ENCODE measurements at places on chromosomes 3 and 15.
A peak's percentile ranks its signal among the peaks of the same experiment; 100 is the strongest.

GRCh38 chr3:58429657-58430056, 4.0 kb downstream of the PDHB start:
- peak; percentile 17 for DNase-seq

DNA sequence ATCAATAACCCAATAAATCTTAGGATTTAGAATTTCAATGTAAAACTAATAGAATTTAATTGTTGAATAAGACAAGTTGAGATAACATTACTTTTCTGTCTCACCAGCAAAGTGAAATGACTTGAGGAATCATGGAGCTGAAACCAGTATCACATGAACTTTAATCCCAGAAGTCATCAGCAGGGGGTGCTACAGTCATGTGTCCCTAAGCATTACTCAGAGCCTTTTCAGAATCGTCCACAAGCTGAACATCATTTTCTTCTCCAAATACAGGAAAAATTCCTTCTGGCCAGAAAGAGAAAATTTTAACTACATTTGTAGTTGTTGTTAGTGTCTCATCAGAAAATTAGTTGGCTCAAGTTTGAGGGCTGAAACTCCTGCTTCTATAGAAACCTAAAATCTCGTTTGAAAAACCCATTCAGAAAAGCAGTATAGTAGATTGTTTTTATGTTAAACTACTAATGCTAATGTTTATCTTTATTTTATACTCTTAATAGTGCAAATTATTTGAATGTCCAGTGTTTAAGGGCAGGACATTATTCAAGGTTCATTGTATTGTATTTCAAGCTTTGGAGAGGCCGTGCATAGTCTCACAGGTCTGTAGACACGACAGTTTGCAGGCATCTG, 384.1 kb downstream of the PLOD2 start:
- DNase-seq: peak; percentile 45

- no peak for DNase-seq
These were observed 45.0 kb upstream of the PIK3CB start for GRCh38 chr3:138879541-138880380.

GRCh38 chr15:98416222-98416855, 232.0 kb upstream of the IGF1R start:
- DNase-seq: no peak

- DNase-seq: no peak
These were observed 1.5 kb upstream of the FBXL22 start for GRCh38 chr15:63595688-63596087.

- DNase-seq: no peak
These were observed 1.9 kb downstream of the LOXL1 start for GRCh38 chr15:73928241-73928579.

GRCh38 chr15:44647036-44647435, 16.4 kb downstream of the SPG11 start:
- no peak for DNase-seq

GRCh38 chr3:42725454-42725853, 22.9 kb upstream of the HHATL start:
- DNase-seq: no peak

- no peak for DNase-seq
These were observed 99.3 kb upstream of the ALDH1A3 start for GRCh38 chr15:100780208-100780800.

GRCh38 chr3:52649461-52650210, 36.1 kb downstream of the PBRM1 start:
- DNase-seq: peak; percentile 35

GRCh38 chr3:52174896-52175295, 20.7 kb upstream of the POC1A start:
- no peak for DNase-seq

DNA sequence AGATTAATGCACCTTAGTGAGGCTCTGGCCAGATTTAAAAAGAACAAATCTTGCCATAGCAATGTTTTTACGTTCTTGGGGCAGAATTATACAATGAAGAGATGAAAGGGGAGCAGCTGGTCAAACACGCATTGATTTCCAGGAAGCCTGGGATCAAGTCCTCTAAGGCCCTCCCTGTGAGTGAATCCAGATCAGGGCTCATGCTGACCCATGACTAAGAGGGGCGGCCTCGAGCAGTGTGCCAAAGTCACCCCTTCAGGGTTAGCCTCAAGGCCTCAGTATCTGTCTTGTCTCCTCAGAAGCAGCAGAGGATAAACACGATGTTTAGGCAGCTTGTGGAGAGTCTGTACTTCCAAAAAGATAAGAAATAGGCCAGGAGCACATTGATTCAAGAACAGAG, 9.3 kb upstream of the RBP1 start:
- no peak for DNase-seq

- DNase-seq: peak; percentile 32
These were observed 17.9 kb downstream of the PXK start for GRCh38 chr3:58350627-58351013.

- no peak for DNase-seq
These were observed 203.3 kb upstream of the LPP start for GRCh38 chr3:187950671-187951070.

GRCh38 chr15:40163657-40164416, 3.0 kb downstream of the BUB1B start:
- no peak for DNase-seq

- DNase-seq: peak; percentile 37
These were observed 533 bp upstream of the SMAD3 start for GRCh38 chr15:67064607-67065530.

GRCh38 chr3:170584585-170585007, 1.3 kb downstream of the SLC7A14 start:
- peak; percentile 18 for DNase-seq

- DNase-seq: no peak
These were observed 157.0 kb downstream of the MFSD1 start for GRCh38 chr3:158958873-158959272.

DNA sequence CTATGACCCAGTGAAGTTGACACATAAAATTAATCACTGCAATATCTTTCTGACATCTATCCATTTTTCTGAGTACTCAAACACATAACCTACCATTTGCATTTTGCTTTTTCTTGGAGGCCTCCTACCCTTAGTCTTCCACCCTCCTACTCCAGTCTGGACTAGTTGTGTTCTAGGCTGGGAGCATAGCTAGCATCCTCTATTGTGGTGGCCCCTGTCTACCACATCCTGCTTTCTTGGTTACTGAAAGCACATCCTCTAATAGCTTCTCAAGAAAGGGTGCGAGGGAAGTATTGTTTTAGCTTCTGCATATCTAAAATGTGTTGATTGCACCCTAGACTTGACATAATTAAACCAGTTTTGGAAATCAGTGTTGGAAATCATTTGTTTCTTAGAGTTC, 176.5 kb downstream of the THSD4 start:
- no peak for DNase-seq

DNA sequence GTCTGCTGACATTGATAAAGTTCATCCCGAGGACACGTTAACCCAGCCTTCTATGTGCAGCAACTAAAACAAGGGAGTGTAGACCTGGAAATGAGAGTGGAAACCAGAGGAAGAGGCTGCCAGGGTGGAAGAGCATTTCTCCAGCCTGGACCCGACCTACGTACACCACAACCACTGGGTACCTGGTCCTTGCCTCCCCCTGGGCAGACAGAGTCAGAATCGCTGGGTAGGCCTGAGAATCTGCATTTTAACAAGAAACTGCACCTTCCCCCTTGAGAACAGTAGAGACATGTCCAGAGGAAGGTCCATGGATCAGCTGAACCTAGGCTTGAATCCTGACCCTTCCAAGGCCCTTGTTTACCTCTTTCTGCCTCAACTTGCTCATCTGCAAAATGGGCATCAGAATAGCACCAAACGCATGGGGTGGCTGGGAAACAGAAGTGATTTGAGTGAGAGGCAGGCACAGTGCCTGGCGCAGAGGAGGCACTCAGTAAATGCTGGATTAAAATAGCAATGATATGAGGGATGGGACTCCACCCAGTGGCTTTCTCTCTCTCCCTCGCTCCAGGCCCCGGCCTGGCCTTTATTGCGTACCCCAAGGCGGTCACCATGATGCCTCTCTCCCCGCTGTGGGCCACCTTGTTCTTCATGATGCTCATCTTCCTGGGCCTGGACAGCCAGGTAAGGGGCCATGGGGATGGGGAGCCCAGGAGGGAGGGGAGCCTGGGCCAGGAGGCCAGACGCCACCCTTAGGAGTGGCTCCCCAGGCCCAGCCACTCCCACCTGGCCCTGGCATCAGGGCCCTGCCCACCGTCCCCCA, 66.9 kb upstream of the SLC6A1 start:
- no peak for DNase-seq

GRCh38 chr15:55552926-55553325, 35.2 kb downstream of the PYGO1 start:
- no peak for DNase-seq

DNA sequence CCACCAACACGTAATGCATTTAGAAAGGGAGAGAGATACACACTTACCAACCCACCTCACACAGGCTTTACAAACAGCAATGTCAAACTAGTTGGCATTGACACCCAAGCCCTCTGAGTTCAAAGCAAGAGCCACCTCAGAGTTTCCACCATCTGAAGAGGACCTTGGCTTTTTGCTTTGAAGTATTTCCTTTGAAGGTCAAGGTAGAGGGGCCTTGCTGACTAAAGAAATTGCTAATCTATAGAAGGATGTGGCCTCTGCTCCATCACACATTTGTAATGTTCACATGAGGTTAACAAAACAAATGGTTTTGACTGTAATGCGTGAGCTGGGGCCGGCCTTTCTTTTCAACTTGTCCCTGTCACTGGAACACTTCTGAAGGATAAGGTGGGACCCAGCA, 117.7 kb downstream of the POLR2M start:
- DNase-seq: no peak

DNA sequence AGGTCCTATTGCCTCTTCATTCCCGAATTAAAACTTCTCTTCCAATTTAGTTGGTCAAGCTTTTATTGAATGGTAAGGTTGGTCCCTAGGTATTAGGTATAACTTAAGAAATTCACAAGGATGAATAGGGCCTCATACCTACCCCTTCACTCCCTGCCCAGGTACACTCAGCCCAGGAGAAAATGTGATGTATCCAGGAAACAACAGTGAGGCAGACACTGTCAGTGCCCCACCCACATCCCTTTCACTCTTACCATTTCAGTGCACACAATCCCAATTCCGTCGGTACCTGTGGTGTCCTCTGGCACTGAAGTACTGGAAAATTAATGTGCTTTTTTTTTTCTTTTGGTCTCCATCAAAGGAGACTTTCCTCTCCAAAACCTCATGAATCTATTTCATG, 10.5 kb upstream of the C3orf49 start:
- DNase-seq: no peak

GRCh38 chr3:190077395-190078045, 43.2 kb downstream of the P3H2 start:
- no peak for DNase-seq

DNA sequence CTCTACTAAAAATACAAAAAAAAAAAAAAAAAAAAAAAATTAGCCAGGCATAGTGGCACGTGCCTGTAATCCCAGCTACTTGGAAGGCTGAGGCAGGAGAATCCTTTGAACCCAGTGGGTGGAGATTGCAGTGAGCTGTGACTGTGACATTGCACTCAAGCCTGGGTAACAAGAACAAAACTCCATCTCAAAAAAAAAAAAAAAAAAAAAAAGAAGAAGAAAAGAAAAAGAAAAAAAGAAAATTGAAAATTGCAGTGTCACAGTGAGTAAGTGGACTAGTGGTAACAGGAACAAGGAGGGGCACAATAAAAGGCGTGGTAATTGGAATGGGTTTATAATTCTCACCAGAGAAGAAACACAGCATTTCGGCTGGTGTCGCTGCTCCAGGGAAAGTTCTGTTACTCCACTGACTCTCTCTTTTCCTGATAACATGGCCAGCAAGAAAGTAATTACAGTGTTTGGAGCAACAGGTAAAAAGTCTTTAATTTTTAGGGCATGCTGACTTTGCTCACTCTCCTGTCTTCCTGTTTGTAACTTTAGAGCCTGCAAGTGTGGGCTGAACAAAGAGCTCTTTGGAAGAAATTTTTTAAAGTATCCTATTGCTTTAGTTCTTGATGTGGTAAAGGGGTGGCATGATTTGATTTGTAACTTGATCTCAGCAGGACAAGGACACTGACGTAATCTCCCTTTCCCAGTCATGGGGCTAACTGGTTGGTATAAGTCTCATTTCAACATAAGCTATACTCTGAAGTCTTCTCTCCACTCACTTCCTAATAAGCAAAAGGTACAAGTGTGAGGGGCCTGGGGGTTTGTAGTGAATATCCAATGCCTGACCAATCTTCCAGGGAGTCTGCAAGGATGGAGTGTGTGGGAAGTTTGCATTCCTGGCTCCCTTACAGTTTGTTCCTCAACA, 22.1 kb upstream of the TRA2B start:
- DNase-seq: peak; percentile 43

DNA sequence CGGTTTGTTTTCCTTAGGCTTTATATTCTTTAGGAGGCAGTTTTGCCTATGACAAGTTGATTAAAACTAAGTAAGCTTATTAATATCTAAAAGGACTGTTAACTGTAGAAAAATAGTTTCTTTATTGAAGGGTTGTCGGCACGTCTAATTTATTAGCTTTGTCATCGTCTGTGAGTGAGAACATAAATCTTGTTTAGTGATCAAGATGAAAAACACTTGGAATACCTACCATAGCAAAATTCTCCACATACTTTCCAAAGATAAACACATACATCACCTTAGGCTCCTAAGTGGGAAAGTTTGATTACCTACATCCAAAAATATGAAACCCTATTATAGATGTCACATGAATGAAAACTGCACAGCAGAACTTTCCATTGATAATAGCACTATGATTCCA, 139.1 kb upstream of the BNIP2 start:
- DNase-seq: no peak

- no peak for DNase-seq
These were observed 40.5 kb downstream of the COL6A6 start for GRCh38 chr3:130557336-130558035.

DNA sequence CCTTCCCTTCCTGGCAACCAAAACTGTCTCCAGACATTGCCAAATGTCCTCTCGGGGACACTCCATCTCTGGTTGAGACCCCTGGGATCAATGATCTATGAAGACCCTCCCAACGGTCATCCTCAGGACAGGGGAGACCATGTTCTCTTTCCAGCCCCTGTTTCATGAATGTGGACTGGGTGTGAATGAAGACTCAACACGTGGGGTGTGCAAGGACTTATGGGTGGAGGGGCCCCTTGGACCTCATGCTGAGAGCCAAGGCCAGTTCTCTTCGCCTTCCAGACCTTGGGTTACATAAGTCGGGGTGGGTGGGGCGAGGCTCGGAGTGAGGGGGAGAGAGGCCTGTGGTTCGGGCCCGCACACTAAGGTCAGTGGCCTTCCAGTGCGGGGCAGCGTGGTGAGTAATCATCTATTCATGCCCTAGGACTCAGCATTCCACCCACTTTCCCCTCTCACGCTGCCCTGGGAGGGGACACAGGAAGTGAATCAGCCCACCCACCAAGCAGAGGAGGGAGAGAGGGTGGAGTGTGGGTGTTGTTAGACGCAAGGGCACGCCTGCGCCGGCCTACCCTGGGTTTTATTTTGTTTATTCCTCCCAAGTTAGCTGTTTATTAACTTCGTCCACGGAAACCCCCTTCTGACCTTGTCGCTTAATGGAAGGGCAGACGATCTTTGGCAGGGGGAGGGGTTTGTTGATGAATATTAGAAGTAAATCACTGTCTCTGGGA, 6.7 kb downstream of the PAQR5 start:
- DNase-seq: peak; percentile 67

GRCh38 chr3:160205606-160206005, 19.6 kb upstream of the C3orf80 start:
- no peak for DNase-seq
